Calu3 (cell line): ENCODE measurements at places on chromosomes 16 and 17. TPM values are rescaled to one million over a fixed set of nuclear protein-coding genes. Genes with fewer than 3 reads are reported as not detected.

SLC52A1 gene
- 0.34 TPM in 1 of 2 replicates, not detected in the other for total RNA-seq

CDC6 gene
- total RNA-seq = 567 and 645 TPM in 2 replicates

KRTAP1-1 gene
- total RNA-seq = 10.2 and 15.9 TPM in 2 replicates

PCGF2 gene
- 196 and 205 TPM in 2 replicates for total RNA-seq

ACSM2B gene
- total RNA-seq = not detected in 2 replicates

PRR11 gene
- 41.4 and 52.7 TPM in 2 replicates for total RNA-seq

RHBDF1 gene
- 47.3 and 60.2 TPM in 2 replicates for total RNA-seq

DNA sequence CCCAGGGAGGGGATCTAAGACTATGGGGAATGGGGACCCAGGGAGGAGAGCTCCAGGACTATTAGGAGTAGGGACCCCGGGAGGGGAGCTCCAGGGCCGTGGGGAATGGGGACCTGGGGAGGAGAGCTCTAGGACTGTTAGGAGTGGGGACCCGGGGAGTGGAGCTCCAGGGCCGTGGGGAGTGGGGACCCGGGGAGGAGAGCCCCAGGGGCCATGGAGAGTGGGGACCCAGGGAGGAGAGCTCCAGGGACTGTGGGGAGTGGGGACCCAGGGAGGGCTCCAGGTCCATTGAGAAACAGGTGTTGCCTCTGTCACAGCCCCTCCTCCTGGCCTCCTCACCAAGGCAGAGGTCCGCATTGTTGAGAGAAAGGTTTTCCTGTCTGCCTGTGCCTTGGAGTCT is 16.0 kb downstream of the MPRIP start:
- DNase-seq = no peak

DNA sequence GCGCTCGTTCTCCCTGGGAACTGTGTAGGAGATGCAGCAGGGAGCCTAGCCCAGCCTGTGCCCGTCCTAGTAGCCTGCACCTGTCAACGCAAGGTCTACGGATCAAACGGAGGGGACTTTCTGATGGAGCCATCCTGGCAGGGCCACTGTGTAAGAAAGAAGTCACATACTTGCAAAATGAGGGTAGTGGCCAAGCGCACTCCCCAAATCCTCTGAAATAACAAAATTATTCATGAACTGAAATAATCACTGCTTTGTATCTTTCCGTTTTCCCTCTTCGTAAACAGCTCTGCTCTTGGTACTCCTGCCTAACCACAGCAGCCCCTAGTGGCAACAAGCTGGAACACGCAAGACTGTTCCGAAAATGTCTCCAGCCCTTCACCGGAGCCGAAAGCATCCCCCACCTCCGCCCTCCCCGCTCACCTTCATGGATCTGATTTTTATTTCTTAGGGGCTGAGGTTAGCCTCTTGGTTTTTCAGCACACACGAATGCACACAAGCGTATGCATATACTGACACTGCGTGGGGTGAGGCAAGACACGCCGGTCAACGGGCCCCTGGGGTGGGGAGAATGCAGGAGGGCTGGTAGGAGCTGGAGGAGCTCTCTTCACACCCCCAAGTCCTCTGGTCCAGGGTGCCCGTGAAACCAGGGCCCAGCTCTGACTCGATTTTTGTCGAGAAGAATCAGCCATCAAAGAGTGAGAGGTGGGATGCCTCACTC is 100.8 kb downstream of the ABCC12 start:
- DNase-seq = peak; percentile 52

GRCh38 chr17:1683459-1683858 is 1.2 kb downstream of the PRPF8 start:
- DNase-seq = no peak

DNA sequence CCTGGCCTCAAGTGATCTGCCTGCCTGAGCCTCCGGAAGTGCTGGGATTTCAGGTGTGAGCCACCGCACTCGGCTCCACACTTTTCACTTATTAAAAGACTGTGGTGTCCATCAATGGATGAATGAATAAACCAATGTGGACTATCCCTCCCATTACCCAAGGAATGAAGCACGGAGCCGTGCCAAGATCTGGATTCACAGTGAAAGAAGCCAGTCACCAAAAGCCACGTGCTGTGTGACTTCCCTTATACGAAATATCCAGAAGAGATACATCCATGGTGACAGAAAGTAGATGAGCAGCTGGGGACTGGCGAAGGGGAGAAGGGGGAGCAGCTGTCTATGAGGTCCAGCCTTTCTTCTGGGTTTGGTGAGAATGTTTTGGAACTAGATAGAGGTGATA is 48.2 kb upstream of the STH start:
- DNase-seq = no peak

DNA sequence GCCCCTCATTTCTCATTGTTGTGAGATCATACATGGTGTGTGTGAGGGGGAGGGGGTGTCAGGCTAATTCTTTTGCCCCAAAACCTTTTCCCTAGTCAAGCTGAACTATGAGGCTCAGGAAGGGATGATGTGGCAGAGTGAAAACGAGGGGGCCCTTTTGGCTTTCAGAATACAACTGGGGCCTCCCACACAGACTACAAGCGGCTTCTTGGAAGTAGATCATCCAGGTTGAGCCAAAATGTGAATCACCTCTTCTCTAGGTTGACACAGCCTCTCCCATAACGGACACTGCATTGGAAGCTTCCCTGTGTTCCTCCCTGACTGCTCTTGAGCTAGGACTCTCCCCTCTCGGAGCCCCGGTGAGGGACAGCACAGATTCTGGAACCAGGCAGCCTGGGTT is 2.3 kb upstream of the ALKBH5 start:
- DNase-seq = no peak

DNA sequence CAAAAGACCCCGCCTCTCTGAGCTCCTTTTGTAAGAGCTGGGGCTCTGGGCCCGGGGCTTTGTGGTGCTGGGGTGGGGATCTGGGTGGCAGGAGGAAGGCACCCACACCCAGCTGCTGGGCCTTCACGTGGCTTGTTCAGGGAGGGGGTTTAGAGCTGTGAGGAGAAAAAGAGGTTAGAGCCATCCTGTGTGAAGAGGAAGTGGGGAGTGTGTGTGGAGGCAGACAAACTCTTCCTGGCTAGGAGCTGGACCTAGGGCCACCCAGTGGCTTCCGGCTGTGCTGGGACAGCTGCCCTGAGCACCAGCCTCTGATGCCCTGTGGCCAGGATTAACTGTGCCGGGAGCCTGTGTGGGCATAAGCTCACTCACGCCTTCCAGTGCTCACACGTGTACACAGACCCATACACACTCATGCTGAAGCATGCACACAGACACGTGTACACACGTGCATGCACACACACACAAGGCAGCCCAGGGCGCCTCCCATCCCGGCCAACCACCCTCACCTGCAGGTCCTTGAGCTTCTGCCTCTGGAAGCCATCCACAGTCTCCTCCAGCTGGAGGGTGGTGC is 7.4 kb downstream of the CIBAR2 start:
- DNase-seq = no peak

- no peak for DNase-seq
Measured at GRCh38 chr16:50631985-50632576, 49.0 kb downstream of the SNX20 start.

DNA sequence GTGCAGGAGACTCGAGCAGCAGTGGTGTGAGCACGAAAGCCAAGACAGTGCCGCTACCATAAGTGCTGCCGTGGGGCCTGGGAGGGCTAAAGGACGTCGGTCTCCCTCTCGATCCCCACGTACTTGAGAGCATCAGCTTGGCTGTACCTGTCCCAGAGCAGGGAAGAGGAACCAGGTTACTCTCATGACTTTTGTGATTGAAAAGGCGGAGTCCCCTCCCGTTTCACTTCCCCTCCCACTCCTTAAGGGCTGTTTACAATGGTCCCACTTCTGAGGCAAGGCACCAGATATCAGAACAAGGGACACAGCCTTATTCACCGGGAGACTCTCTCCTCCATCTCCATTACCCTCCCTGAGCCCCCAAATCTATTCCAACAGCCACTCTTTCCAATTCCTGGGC is 20.1 kb downstream of the CNTNAP1 start:
- no peak for DNase-seq

- no peak for DNase-seq
Measured at GRCh38 chr16:8950580-8951077, 13.1 kb downstream of the USP7 start.

DNA sequence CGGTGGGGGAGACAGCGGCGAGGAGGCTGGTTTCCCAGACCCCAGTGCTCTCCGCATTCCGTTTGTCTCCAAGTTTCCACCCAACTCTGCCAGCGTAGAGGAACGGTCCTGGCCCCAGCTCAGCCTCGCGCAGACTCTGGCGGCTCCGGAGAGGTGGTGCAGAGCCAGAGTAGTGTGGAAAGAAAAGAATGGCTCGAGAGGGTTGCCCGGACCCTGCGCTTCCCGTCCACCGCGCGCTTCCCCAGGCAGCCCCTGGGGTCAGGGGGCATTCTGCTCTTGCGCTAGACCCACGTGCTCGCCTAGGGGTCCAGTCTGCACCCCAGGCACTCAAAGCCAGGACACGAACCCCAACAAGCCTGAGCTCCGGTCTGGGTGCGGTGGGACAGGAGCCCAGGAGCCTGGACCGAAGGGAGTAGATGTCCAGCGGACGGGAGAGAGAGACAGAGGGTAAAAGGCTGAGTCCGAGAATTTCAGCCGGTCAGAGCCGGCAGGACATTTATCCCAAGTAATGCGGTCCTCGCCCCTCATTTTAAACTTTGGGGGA is 3.8 kb downstream of the PMP22 start:
- peak; percentile 22 for DNase-seq

GRCh38 chr17:2008332-2009126 is 16.6 kb downstream of the RTN4RL1 start:
- no peak for DNase-seq

DNA sequence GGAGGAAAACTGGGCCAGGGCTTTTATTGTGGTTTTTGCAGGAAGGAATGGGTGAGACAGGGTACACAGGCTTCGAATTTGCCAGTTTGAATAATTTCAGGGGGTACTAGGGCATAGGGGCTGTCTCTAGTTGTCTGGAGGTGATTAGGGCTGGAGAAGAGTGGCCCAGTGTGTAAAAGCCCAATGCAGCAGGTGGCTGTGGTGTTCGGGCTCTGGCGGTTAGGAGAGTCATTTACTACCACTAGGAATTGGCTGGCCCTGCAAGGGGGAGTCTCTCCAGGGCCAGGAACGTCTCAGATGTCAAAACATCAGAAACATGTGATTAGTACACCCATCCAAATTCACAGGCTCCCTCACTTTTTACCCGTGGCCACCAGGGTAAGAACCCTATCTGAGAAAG is 50.3 kb downstream of the GINS3 start:
- no peak for DNase-seq

DNA sequence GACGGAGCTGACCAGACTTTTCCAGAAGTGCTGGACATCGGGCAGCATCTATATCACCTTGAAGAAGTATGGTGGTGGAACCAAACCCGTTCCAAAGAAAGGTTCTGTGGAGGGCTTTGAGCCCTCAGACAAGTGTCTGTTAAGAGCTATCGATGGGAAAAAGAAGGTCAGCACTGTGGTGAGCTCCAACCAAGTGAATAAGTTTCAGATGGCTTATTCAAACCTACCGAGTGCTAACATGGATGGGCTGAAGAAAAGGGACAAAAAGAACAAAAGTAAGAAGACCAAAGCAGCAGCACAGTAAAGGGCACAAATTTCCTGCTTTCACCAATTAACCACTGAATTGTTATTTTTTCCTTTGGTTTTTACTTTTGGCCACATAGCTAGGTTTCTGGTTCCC is 6.9 kb downstream of the KAT7 start:
- DNase-seq = no peak

GRCh38 chr16:75305364-75306098 is 54.1 kb upstream of the BCAR1 start:
- peak; percentile 92 for DNase-seq

DNA sequence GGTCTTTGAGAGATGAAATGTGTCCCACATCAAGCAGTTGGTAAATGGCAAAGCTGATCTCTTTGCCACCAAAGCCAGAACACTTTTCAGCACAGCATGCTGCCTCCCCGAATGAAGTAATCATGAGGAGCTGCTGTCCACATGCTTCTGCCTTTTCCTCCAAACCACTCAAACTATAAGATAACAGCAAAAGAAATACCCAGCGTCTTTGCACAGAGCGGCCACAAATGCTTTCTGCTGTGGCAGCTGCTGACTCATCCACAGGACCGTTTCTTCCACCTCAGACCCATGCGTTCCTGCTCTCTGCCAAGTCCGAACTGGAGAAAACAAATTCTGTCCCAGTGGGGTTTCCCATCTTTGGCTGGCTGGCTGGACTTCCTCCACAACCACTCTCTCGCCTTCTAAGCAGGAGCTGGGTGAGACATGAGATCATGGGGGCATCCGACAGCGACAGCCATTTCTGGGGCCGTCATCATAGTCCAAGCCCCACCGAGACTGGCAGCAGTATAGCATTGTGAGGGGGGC is 27.1 kb downstream of the TBC1D3B start:
- no peak for DNase-seq

- no peak for DNase-seq
Measured at GRCh38 chr16:2331199-2331930, 9.2 kb downstream of the ABCA3 start.

- DNase-seq = no peak
Measured at GRCh38 chr16:29649588-29650494, 13.2 kb upstream of the SPN start.

- no peak for DNase-seq
Measured at GRCh38 chr16:58789351-58789750, 55.2 kb upstream of the GOT2 start.

DNA sequence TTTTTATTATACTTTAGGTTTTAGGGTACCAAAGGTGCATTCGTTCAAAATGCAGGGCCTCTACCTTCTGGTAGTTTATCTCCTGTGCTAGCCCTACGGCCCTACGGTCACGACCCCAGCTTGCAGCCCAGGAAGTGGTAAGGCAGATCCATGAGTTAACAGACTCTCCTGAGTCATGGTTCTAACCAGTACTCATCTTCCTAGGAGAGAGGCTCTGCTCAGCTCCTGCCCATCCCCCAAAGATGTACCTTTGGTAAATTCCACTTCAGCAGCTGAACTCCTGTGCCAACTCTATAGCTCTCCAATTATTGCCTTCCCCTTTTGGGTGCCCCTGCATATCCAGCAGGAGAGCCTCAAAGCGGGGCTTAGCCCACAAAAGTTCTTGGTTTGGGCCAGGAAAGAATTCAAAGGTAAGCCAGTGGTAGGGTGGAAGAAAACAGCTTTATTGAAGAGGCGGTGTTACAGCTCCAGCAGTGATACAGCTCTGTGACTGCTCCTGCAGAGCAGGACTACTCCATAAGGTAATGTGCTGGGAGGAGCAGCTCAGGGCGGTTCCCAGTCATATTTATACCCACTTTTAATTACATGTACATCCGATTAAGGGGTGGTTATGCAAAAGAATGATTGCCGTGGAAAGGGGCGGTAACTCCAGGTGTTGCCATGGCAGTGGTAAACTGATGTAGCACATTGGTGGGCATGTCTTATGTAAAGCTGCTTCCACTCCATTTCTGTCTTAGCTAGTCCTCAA is 241.4 kb downstream of the PMP22 start:
- DNase-seq = no peak

GRCh38 chr16:28292731-28293600 is 641 bp downstream of the SBK1 start:
- no peak for DNase-seq

DNA sequence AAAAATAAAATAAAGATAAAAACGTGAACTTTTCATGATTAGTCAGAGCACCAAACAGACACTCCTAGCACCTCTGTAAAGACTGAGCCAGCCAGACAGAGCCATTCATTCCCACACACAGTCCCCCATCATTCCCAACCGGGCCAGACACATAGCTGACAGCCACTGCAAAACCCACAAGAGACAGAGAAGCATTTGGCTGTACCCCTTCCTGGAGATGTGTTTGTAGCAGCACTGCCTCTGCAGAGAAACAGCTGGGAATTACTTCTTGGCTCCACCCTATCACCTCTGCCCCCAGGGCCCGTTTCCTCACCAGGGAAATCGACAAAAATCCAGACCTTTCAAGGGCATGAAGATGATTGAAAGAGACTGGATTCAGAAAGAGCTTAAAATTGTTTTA is 46.4 kb downstream of the MYH11 start:
- no peak for DNase-seq

- peak; percentile 62 for DNase-seq
Measured at GRCh38 chr17:50501054-50501453, 7.2 kb upstream of the MYCBPAP start.
